ENCODE measurements at places on chromosomes 2 and 18. TPM values are rescaled to one million over a fixed set of nuclear protein-coding genes. Genes with fewer than 3 reads are reported as not detected.

DNA sequence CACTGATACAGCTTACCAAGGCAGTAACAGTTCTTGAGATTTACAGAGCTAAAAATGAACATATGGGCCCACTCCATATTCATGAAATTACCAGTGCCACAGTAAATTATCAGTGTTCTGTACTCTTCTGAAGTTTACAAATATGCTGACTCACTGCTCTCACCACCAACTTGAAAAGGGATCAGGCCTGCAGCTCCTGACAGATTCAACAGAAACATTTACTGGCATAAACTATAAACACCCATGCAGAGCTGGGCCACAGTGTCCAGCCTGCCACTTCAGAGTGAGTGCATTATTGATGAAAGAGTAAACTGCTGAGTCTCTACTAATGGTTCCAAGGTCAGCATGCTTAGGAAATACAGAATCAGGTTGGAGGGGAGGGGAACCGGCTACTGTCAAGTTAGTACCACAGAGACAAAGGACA lies 83.1 kb downstream of the FARSB start:
- peak; percentile 25 for DNase-seq

GRCh38 chr2:39732482-39732881 lies 46.6 kb downstream of the THUMPD2 start:
- no peak for DNase-seq

DNA sequence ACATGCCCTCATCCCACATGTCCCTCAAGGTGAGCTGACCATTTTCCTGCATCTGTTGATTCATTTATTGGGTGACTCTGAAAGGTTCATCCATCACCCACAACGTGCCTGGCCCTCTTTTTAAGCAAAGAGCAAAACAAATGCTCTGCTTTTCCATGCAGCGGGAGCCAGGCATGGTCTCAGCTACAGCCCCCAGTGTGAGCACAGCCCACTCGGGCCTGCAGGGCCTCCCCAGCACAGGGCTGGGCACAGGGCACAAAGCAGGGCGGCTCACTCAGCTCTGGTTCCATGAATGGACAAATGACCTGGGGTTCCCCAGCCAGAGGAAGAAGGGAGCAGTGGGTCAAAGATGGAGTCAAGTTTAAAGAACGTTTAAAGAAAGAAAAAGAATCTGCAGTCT lies 24.1 kb upstream of the OTOS start:
- DNase-seq, result no peak

RESP18 gene
- polyA plus RNA-seq, result not detected

- no peak for DNase-seq
Measured at GRCh38 chr18:45009756-45010155, 329.1 kb downstream of the SETBP1 start.

CFAP221 gene
- polyA plus RNA-seq, result 3.5 TPM

- no peak for DNase-seq
Measured at GRCh38 chr2:216130346-216130971, 21.3 kb downstream of the XRCC5 start.

RBFA gene
- 21.4 TPM for polyA plus RNA-seq

DNA sequence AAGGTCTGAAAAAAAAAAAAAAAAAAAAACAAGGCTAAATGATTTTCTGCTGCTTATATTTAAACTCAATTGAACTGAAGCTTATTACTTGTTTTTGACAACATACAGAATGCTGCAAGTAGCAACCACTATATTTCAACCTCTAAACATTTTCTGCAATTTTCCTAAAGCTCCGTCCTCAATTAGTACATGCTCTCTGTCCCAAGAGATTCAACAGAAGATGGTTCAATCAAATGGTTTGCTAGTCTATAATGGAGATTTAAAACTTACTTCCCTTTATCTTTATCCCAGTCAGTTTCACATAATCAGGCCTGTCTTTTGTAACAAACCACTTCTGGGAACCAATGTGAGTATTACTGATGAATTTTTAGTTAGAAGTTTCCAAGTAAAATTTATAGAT lies 485.1 kb upstream of the CDH7 start:
- DNase-seq, result no peak

- no peak for DNase-seq
Measured at GRCh38 chr2:10002681-10003080, 40.7 kb upstream of the KLF11 start.

GRCh38 chr2:19299032-19299431 lies 59.4 kb downstream of the OSR1 start:
- peak; percentile 32 for DNase-seq

DNA sequence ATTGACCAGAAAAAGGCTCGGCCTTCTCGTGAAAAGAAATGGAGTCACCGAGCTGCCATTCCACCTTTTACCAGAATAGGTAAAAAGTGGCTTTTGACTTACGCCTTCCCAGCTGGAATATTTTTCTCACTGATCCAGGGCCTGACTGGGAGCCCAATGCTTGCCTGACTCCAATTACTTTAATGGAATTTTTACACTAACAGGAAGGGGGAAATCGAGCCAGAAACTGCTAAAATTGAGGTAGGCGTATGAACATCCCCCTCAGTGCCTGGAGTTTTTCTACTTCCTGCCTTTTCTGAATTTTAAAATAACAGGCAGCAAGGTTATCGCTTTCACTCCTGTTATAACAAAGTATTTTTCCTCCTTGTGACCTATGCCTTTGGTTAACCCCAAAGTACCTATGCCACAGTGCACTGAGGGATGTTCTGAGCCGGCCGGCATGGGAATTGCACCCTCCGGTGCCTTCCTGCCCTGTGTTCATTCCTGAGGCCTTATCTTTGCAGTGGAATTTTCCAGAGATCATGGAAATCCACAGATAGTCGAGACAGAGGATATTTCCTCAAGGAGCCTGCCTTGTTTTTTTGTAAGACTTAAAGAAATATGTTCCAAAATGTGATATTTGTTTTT lies 18.3 kb upstream of the RPL31 start:
- peak; percentile 41 for DNase-seq

DNA sequence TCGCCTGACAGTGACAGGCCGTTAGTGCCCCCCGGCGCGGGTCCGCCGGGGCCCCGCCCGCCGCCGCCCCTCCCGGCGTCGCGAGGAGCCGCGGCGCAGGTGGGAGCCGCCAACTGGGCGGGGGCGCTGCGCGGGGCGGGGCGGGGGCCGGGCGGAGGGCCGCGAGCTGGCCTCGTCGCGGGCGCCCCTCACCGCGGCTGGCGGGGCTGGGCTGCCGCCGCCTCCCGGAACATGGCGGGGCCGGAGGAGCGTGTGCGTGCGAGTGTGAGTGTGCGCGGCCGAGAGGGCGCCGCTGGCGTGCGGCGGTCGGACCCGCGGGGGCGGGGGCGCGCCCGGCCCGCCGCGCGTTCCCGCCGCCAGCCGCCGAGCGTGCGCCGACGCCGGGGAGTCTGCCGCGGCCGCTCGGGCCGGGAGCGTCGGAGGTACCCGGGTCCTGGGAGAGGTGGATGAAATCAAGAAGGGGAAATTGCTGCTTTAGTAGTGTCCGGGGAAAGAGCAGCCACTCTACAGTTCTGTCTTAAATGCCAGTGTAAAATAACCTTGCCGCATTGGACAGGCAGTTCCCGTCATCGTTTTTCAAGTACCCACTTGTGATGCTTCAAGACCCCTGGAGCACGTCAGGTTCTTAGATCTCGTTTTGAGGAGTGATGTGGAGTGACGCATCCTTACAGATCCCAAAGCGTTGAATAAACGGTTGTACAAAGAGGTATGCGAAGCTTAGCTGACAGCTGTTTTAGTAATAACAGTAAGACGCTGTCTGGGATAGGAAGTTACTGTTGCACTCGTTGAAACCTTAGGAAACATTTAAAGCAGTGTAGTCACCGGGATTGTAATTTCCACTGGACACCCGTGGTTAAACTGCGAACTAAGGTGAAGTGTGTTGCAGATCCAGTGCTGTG lies 836 bp downstream of the ANKRD12 start:
- DNase-seq, result peak; percentile 91

GRCh38 chr2:11675423-11676112 lies 5.6 kb upstream of the NTSR2 start:
- no peak for DNase-seq

IL18RAP gene
- not detected for polyA plus RNA-seq

- DNase-seq, result peak; percentile 21
Measured at GRCh38 chr2:173872714-173873113, 92.5 kb downstream of the SP3 start.

DNA sequence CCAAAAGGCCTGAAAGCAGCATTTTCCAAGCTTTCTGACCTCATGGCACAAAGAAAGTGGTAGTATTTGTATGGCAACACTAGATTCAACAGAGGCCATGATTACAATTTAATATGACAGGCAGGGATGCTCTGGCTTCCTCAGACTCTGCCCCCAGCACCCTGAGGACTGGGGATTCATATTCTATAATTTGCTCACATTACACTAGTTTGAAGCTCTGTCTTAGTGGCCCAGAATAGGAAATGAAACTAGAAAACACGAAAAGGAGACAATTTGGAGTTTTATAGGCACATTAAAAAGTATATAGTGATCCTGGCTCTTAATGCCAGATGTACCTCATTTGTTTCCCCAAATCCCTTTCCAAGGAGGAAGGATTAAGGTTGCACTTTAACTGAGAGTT lies 173.0 kb upstream of the STK17B start:
- DNase-seq, result no peak

WDSUB1 gene
- polyA plus RNA-seq, result 18.6 TPM

GRCh38 chr2:197045115-197045514 lies 118.6 kb upstream of the PGAP1 start:
- DNase-seq, result no peak

HAAO gene
- polyA plus RNA-seq, result 35.4 TPM

DNA sequence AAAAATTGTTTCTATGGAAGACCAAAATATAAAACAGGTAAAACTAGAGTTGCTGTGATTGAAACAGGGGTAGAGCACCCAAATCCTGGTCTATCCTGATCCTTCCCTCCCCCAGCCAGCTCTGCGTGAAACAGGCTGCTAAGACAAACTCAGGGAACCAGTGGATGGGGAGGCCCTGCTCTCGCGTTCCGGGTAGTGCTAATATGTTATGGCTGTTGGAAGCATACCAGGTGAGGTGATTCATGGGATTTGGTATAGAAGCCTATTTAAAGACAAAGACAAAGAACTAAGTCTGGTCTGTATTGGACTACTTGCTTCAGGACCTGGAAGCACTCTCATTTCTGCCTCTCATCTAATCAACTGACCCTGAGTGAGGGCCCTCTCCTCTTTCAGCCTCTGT lies 63.0 kb upstream of the CCBE1 start:
- DNase-seq, result no peak

GRCh38 chr2:137828624-137829023 lies 135.6 kb upstream of the HNMT start:
- DNase-seq, result no peak

- no peak for DNase-seq
Measured at GRCh38 chr18:33264566-33264965, 176.0 kb downstream of the CCDC178 start.

DNA sequence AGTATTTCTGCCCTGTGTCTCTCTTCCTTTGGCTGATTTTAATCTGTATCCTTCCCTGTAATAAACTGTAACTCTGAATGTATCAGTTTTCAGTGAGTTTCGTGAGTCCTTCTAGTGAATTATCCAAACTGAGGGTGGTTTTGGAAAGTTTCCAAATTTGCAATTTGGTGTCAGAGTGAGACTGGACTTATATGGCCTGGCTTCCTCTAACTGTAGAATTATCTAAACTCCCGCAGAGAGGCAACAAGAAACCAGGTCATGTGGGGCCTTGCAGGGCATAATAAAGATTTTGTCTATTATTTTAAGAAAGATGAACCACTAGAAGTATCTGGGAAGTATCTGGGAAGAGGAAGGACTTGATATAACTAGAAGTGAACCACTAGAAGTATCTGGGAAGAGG lies 95.3 kb upstream of the RNF152 start:
- DNase-seq, result no peak

NTSR2 gene
- polyA plus RNA-seq, result not detected

- DNase-seq, result no peak
Measured at GRCh38 chr18:8063733-8064132, 496.6 kb downstream of the PTPRM start.

LOXL3 gene
- polyA plus RNA-seq, result 11.0 TPM

DNA sequence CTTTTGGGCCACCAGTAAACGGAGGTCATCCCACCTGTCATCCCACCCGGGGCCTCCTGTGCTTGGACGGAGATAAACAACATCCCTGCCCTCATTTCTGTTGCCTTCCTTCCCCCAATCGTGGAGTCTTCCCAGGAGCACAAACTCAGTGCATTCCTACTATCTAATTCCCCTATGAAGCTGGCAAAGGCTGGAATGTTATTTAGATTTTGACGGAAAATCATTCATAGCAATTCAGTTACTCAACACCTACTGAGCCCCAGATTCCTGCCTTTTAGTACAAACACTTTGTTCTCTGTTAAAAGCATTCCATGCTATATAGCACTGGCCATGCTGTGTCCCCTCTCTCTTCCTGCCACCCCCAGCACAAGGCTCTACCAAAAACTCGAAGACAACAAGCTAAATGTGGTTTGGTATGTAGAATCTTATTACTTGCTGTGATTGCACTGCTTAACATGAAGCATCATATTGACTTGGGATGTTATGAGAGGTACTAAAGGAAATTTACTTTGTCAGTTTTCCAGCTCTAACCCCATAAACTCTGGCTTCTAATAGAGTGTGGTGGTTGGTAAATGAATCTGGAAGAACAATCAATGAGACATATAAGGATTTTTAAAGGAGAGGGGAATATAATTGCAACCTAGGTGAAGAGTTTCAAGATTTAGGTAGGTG lies 32.3 kb upstream of the IMPA2 start:
- DNase-seq, result no peak

DNA sequence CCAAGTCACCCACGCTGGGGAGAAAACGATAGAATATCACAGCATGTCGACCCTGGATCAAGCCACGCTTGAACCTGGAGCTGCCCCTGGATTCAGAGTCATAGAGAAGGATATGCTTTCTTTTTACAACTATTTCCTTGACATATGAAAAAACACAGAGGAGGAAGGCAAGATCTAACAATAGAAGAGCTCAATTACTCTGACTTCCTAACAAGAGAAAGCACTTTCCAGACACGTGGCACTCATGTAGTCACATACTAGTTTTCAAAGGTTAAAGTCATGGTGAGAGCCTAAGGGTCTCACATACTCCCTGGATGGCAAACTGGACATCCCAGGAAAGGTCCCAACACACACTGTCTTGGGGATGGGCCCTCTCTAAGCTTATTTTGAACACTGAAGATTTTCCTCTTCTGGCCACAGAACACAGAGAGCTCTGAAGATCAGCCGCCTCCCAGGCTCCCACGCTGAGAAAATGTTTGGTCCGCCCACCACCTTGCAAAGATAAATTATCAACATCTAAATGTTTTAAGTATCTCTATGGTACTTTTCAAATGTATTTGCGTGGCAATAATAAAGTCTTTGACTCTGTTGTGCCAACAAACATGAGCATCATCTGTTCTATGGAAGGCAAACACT lies 4.9 kb downstream of the PXDN start:
- no peak for DNase-seq

CNDP1 gene
- polyA plus RNA-seq, result 0.74 TPM

DNA sequence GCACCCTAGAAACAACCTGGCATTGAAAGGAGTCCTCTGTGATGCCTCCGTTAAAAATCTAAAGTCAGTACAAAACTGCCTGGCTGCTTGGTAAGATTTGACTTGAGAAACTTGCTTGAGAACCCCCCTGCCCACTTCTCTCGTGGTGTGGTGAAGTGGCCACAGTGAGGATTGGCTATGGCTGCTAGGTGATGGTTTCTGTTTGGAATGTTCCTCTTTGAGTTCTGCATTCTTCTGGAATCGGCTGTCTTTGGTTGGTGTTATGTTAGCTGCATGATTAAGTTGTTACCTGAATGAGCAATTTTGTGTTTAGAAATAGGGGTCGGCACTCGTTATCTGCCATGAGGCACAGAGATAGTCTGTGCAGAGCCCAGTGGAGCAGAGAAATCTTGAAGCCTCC lies 21.7 kb upstream of the SAG start:
- DNase-seq, result no peak

Data from hepatocyte (in vitro differentiated cells).